NCI-H2081 treated with DMSO at 0.1 percent for 48 hours (cell line): ENCODE measurements at places on chromosomes 3 and 15.

DNA sequence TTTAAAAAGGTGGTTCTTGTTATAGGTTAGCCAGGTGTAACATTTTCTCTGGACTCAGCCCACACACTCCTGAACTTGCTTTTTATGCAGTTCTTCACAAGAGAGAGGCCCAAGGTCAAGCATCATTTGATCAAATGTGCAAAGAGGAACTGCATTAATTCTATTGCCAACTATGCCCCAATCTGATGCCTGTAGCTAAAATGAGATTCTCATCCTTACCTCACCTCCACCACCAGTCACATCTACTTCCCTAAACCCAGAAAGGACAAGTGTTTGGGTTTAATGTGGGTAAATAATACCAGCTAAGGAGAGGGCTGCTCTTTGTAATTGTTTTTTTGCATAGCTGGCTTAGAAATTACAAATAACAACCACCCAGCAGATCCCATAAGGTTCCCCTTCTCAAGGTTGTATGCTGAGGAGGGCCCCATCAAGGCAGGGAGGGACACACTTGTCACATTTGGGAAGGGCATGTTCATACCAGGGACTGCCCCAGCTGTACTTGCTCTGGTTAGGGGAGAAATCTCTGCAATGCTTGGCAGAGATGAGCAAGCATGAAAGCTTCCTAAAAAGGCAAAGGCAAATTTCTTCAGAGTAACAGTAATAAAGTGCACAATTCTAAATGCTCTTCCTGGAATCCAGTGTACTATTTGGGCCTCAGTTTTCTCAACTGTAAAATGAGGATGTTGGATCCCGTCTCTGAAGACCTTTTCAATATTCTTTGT is 76.2 kb downstream of the TGFBR2 start:
- no peak for DNase-seq

GRCh38 chr3:195013411-195014361 is 257.3 kb downstream of the XXYLT1 start:
- no peak for DNase-seq

- DNase-seq: peak; percentile 66
Observed at GRCh38 chr15:45287390-45287956, 35.4 kb downstream of the SLC28A2 start.

DNA sequence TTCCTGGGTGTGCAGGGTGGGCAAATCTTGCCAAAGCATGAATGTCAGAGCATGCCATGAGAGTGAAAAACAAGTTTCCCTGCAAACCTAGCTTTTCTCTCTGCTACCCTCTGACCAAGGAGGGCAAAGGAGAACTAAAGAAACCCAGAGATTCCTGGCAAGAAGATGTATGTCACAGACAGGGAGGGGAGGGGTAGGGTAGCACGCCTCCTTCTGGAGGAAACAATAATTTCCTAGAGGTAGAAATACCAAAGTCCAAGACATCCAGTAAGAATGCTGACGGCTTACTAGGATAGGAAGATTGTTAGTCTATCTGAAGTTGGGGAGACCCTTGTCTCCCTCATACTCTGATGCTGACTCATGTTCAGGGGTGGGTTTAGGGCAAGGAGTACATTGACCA is 203.9 kb downstream of the NR1D2 start:
- no peak for DNase-seq

GRCh38 chr3:129552287-129553050 is 9.5 kb downstream of the H1-8 start:
- no peak for DNase-seq

DNA sequence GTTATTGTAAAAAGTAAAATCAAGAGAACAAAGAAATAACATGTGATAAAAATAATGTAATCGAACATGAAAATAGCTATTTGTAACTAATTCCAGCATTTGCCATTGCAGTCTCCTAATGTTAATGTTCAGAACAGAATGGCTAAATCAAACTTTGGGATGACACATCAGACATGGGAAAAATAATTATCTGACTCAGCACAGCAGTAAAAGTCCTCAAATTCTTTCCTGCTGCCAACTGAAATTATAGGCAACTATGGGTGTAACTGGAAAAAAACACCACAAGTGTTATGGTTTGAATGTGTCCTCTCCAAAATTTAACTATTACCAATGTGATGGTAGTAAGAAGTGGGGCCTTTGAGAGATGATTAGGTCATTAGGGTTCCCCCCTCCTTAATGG is 446.7 kb downstream of the C3orf38 start:
- DNase-seq: no peak

DNA sequence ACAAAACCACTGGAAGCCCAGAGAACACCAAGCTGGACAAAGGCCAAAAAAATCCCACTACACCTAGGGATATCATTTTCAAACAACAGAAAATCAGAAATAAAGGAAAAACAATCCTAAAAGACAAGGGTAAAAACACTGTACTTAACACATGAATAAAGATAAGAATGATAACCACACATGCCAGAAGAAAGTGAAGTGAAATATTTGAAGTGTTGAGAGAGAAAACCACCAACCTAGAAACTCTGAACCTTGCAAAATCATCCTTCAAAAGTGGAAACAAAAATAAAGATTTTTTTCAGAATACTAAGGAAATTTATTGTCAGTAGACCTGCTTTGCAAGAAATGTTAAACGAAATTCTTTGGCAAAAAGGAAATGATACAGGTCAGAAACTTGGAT is 45.1 kb downstream of the KPNA1 start:
- no peak for DNase-seq

DNA sequence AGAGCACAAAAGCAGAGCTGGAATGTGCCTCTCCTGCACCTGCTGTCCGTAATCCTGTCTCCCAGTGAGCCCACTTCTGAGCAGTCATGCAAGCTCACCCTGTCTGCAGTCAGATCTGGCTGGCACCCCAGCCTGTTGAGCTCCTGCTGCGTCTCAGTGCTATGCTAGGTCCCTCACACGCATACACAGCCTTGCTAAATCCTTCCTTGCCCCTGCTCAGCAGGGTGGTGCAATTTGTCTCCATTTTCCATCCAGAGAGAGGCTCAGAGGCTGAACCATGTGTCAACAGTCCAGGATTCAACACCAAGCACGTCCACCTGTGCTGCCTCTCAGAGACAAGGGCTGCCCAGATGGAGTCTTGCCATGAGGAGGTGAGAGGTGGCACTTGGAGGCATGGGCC is 11.0 kb downstream of the POMGNT2 start:
- no peak for DNase-seq

DNA sequence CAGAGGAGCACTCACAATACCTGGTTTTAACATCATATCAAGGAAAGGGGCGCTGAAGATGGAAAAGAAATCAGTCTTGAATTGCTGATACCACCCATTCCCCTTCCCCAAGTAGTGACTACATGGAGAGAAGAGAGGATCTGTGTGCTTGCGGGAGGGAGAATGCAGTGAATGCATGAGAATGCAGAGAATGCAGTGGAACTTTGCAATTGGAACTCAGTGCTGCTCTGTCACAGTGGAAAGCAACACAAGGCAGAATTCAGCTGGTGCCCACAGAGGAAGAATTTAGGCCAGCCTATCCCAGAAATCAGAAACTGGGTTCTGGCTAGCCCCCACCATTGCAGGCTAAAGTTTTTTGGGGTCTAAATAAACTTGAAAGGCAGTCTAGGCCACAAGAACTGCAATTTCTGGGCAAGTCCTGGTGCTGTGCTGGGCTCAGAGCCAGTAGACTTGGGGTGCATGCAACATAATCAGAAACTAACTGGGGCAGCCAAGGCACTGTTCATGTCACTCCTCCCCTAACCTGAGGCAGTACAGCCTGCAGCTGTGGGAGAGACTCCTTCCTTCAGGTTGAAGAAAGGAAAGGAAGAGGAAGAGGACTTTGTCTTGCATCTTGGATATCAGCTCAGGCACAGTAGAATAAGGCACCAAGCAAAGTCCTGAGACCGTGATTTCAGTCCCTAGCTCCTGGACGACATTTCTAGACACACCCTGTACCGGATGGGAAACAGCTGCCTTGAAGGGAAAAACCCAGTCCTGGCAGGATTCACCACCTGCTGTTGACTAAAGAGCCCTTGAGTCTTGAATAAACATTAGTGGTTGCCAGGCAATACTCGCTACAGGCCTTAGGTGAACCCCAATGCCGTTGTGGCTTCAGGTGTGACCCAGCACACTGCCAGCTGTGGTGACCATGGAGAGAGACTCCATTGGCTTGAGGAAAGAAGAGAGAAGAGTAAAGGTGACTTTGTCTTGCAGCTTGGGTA is 329.3 kb downstream of the TBL1XR1 start:
- DNase-seq: peak; percentile 46

DNA sequence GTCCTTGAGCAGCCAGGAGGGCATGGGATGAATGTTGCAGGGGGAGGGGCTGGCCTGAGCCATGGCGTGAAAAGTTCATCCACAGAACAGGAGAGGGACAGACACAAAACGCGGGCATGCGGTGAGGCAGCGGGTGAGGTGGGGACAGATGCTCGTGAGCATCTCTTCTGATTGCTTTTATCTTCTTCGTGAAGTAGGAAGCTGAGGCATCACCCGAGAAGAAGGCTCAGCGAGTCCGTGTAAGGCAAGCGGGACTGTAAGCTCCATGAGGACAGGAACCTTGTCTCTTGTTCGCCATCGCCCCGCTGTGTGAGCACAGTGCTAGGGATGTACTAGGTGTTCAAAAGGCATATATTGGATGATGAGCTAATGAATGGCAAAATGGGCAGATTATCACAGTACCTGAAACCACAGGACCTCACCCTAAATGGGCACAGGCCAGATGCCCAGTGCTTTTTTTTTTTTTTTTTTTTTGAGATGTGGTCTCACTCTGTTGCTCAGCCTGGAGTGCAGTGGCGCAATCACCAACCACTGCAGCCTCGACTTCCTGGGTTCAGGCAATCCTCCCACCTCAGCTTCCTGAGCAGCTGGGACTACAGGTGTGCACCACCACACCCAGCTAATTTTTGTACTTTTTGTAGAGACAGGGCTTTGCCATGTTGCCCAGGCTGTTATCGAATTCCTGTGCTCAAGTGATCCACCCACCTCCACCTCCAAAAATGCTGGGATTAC is 46.8 kb downstream of the CPN2 start:
- DNase-seq: no peak

DNA sequence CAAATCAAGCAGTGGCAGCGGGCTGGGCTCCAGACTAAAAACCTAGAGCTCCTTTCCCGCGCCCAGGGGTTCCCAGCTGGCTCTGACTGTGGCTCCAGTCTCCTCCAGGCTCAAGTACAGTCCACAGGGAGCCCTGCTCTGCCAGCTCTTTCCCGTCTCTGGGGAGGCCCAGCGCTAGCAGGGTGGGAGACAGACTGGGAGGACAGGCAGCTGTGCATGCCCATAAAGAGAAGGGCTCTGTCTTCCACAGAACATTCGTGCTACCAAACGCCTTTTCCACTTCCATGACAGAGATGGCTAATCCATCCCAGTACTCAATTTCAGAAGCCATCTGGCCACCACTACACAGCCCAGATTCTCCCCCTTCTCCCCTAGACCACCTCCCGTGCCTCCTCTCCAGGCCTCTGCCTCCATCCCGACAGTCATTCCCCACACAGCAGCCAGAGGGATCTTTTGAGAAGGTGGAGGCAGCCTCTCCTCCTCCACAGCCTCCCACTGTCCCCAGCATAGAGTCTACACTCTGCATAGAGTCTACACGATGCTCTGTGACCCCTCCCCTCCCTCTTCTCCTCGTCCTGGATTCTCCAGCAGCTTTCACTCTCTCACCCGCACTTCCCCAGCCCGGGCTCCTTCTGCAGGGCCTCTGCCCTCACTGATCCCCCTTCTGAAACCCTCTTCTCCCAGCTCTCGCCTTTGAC is 6.8 kb upstream of the DUSP7 start:
- DNase-seq: no peak

- DNase-seq: no peak
Observed at GRCh38 chr3:42042747-42043098, 48.4 kb upstream of the TRAK1 start.

DNA sequence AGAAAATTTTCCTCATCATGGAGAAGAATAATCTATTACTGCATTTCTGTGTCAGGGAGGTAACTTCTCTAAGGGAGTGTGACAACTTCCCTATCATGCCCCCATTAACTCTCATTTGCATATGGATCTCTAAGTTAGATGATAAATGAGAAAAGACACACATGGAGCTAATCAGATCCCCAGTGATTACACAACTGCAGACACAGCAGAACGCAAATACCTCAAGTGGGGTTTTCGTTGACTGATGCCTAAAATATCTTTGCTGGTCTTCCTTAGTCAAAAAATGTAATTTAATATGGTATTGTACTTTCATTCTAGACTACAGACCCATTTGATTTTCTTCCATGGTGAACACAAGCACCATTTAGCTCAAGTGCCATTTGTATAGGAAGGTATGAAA is 630.5 kb downstream of the TBL1XR1 start:
- DNase-seq: no peak

GRCh38 chr15:66080717-66081398 is 172.7 kb downstream of the MEGF11 start:
- no peak for DNase-seq

GRCh38 chr3:45332901-45333407 is 55.4 kb upstream of the LARS2 start:
- DNase-seq: no peak

- no peak for DNase-seq
Observed at GRCh38 chr3:32021155-32021554, 39.6 kb downstream of the ZNF860 start.

- DNase-seq: no peak
Observed at GRCh38 chr15:85171736-85172135, 190.1 kb downstream of the PDE8A start.

DNA sequence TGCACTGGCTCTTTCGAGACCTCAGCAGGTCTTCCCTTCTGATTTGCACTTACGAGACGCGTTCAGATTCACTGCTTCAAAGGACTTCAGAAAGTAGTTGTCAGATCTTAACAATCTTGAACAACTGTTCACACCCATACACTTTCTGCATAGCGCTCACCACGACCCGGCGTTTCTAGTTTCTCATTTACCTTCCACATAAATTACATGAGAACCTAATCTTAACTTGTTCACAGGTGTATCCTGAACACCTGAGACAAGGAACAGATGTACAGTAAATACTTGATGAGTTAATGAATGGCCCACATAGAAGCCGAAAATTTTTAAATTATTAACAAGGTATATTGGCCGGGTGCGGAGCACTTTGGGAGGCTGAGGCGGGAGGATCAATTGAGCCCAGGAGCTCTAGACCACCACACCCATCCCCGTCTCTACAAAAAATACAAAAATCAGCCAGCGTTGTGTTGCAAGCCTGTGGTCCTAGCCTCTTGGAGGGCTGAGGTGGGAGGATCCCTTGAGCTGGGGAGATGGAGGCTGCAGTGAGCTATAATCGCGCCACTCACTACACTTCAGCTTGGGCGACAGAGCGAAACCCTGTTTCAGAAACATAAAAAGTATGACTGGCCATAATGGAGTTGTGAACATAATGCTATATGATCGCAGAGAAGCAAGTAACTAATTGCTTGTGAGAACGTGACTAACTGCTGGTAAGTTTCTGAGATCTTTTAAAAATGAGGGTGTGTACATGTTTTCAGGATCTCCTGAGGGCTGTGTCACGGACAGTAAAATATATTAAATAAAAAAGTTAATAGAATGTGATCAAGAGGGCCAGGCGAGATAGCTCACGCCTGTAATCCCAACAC is 984 bp upstream of the SMARCC1 start:
- no peak for DNase-seq

- DNase-seq: no peak
Observed at GRCh38 chr15:60003243-60004008, 685 bp upstream of the FOXB1 start.

- no peak for DNase-seq
Observed at GRCh38 chr15:54803987-54804386, 392.8 kb downstream of the RSL24D1 start.
